Neural crest cell (in vitro differentiated cells): ENCODE measurements at places on chromosomes 13 and 19. TPM values are rescaled to one million over a fixed set of nuclear protein-coding genes. Genes with fewer than 3 reads are reported as not detected.

Gene KCTD12
- total RNA-seq = 7.4 and 8.6 TPM in 2 replicates

DNA sequence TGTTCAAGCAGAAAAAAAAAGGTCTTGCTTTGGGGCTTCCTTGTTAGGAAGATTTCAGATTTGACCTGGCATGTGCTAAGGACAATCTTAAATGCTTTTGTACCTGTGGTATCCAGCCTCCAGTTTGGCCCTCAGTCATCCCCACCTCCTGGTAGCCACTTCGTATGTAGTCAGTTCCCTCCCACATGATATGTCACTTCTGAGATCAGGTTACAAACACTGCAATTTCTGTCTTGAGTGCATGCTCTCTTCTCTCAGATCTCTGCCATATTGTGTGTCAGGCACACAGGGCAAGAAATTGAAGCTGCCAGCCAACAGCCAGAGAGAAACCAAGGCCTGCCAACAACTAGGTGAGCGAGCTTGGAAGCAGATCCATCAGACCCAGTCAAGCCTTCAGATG, 60.3 kb upstream of the STARD13 start:
- no peak for DNase-seq

Gene ESD
- total RNA-seq = 118 and 122 TPM in 2 replicates

Gene GGN
- 1.4 and 2.2 TPM in 2 replicates for total RNA-seq

DNA sequence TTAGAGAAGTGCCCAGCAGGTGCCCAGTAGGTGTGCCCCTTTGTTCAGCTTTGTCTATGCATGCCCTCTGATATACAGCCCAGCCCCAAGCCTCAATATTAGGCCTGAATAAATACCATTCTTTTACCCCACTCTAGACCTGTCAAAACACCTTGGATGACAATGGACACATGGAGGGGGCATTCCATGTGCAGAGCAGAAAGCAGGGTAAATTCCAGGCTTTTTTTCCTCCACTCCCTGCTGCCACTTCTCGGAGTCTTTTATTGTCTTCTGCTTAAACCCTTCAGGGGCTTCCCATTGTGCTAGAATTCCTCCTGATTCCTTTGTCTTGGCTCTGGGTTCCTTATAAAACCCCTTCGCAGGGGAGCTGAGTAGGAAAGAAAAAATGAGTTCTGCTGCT, 5.8 kb upstream of the FRY start:
- DNase-seq = no peak

Gene OR7C1
- not detected in 2 replicates for total RNA-seq

GRCh38 chr19:38173291-38174041, 50.6 kb downstream of the DPF1 start:
- DNase-seq = no peak

Gene SEMA6B
- total RNA-seq = 21.7 and 25.3 TPM in 2 replicates

GRCh38 chr13:36787181-36787580, 31.8 kb upstream of the RFXAP start:
- DNase-seq = no peak
